ENCODE measurements at places on chromosomes 4 and X.

DNA sequence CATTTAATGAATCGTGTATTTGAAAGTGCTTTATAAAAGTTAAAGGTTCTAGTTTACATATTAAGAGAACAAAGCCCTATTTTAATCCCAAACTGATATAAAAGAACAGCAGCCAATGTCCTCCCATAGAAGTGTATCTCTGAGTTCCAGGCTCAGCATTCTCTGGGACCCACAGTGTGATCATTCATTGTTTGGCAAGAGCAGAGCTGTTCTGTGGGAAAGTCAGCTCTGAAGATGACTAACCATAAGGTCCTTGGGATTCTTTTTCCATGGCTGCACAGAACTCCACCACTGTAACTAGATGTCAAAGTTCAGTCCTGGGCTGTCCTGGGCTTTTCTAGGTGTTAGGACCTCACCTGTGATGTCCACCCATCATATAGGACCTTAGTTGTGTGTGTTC is 157.0 kb upstream of the TLL1 start:
- DNase-seq, result no peak

DNA sequence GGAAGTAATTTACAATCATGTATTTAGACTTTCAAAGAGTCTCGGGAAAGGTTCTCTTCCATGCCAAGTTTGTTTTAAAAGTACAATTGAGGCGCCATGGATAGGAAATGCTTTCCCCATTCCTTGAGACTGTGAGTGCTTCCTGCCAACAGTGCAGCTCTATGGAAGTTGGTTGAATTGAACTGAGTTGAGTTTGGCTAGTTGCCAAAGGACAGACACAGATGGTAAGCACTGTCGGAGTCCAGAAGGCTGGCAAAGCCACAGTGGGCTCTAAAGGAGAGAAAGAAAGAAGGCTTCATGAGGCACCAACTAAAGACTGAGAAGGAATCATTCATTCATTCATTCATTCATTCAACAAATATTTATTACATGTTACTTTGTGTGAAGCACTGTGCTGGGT is 4.3 kb upstream of the KCNE5 start:
- no peak for DNase-seq

- DNase-seq, result no peak
Observed at GRCh38 chr4:94746746-94747145, 11.0 kb upstream of the BMPR1B start.

DNA sequence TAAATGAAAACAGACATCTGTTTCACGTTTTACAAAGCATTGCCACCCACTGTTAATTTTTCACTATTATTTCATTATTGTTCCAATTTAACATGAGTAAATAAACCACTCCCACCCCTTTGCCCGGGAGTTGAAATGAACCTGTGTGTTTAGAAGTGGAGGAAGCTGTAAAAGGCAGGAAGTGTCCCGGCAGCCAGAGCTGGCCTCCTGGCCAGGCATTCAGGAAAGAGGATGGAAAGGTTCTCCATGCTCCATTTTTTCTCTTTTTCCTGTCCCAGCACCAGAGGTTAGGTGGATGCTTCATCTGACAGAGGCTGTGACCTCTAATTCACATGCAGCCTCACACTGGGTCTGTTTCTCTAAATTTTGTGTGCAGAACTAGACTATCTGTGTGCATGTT is 55.5 kb upstream of the LNX1 start:
- DNase-seq, result no peak

DNA sequence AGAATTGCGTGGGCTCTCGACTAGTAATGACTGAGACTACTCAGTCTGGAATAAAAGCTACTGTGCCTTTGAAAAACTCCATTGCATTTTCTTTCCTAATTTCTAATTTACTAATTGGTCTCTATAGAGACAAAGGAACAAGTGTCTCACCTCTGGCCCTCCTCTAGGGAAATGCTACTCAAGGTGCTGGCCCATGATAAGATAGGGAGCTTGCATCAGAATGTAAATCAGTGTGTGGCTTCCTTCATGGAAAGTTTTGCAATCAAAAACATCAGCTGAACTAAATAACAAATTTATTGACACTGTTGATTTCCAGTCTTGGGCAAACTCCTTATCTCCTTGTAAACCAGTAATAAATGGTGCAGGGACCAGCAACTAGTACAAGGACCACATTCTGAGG is 81.8 kb downstream of the SRPX start:
- DNase-seq, result no peak

GRCh38 chrX:17812763-17813162 is 48.3 kb downstream of the RAI2 start:
- DNase-seq, result no peak

DNA sequence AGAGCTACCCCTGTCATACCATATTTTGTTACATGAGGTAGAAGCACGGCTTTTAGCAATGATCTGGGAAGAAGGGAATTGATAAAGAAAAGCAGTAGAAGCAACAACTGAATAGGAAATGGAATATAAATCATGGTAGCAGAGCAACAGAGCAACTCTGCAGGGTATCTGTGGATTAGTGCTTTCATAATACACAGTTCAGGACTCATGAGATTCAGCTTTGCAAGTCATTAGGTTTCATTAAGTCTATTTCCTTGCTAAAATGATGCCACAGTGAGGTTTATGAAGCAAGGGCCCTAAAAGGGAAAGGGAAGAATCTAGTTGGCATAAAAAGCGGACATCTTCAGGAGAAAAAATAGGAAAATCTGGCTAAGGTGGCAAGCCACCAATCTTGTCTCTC is 45.6 kb upstream of the GRPR start:
- no peak for DNase-seq

DNA sequence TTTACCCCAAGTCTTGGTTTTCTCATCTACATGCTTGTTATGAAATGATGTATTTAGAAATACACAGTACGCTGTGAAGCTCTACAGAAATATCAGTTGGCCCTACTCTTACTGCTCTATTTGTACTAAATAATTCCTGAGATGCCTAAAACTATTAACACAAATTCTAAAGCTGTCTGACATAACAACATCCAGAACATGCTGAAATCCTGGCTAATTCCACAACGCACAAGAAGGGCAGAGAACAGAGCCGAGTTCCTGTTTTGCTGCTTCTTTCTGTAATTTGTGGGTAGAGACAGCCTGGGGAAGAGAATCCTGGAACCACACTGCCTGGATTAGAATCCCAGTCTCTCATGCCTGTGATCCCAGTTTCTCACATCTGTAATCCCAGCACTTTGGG is 59.0 kb downstream of the ZNF827 start:
- no peak for DNase-seq

DNA sequence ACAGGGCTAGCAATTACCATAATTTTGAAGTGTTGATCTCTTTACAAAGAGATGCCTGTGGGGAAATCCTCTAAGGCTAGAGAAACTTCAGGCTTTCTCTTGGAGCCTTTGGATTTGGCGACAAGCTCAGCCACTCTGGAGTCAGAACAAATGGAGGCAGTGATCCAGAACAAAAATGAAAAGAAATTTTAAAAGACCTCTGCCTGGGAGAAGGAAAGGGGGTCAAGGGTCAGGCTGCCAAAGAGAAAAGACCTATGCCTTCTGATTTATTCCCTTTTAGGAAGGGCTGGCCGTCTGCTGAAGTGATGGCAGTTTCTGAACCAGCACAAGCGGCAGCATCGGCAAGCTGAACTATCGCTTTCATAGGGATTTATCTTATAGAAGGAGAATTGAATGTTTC is 140.8 kb upstream of the SFRP2 start:
- DNase-seq, result no peak

Data from activated CD8-positive, alpha-beta memory T cell treated with anti-CD3 and anti-CD28 coated beads for 1 hour (primary cell).